ENCODE measurements at places on chromosomes 1 and 21. TPM values are rescaled to one million over a fixed set of nuclear protein-coding genes. Genes with fewer than 3 reads are reported as not detected.
A peak's percentile ranks its signal among the peaks of the same experiment; 100 is the strongest.

Gene SEC16B
- polyA plus RNA-seq = 6.3 TPM

Gene NCAM2
- 4.8 TPM for polyA plus RNA-seq

Gene CCDC185
- not detected for polyA plus RNA-seq

Gene HCN3
- polyA plus RNA-seq = 4.3 TPM

Gene AKR1A1
- polyA plus RNA-seq = 73.4 TPM

Gene GPR37L1
- polyA plus RNA-seq = 0.08 TPM

Gene NR1I3
- polyA plus RNA-seq = 0.83 TPM

Gene KLF17
- polyA plus RNA-seq = 0.13 TPM

Gene C8B
- polyA plus RNA-seq = not detected

Gene GABPA
- 29.5 TPM for polyA plus RNA-seq

- DNase-seq = no peak
Observed at GRCh38 chr21:46182548-46183336, 1.5 kb downstream of the SPATC1L start.

DNA sequence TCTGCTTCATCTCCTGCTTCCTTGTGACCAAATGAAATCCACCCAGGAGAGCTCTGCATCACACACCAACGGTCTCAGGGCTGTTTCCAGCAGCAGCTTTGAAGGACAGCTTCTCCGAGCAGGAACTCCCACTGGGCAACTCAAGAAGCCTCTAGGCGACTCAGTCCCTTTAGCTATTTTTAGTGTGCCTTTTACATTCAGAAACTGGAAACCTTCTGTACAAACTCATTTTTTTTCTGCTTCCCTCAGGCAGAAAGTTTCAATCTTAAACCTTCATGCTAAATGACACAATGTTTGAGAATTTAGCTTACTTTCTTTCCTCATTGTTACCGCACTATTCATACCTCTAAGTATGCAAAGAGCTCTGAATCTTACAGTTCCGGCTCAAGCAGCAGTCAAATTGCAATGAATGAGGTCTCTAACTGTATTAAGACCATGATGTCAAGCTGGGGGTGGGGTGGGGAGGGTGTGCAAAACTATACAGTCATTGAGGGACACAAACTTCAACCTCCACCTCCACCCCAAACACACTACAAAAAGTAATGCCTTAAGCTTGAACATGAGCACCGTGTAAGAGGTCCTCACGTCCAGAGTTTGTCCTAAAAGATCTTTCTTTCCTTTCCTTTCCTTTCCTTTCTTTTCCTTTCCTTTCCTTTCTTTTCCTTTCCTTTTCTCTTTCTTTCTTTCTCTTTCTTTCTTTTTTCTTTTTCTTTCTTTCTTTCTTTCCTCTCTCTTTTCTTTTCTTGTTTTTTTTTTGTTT is 16.4 kb upstream of the TARBP1 start:
- DNase-seq = no peak

DNA sequence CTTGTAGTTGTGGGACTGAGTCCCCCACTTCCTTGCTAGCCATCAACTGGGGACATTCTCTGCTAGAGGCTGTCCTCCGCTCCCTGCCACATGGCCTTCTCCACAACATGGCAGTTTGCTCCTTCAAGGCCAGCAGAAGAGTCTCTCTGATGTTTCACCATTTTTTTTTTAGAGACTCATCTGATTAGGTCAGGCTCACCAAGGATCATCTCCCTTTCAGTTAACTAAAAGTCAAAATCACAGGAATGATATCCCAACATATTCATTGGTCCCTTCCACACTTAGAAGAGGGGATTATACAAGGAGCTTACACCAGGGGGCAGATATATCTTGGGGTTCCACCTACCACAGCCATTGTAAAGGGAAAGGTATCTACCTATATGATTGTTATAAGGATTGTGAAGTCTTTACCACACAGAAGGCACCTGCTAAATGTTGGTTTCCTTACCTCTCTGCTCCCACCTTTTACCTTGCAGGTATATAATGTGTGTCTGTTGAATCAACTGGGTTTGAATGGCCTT is 23.3 kb downstream of the RIMKLA start:
- DNase-seq = no peak

DNA sequence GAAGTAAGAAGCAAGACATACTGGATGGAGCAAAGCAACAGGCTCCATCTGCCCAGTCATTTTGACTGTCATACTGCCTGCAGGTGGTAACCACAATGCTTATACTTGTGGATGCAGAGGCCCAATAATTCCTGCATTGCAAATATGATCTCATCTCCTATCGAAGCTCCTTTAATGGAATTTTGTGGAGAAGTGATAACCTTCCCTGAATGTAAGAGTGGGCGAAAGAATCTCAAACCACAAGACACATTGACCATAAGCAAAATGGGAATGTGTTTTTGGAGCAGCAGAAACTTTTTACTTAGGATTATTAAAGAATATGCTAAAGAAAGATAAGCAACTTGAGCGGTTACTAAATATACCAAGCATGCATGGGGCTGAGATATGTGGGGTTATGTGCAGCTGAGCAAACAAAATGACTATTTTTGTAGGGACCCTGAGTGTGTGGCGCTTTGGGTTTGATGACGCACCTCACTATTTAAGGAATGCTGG is 77.4 kb upstream of the BACH1 start:
- no peak for DNase-seq

- no peak for DNase-seq
Observed at GRCh38 chr1:190177555-190177954, 300.1 kb downstream of the BRINP3 start.

- DNase-seq = no peak
Observed at GRCh38 chr1:171222936-171223335, 25.4 kb upstream of the FMO1 start.

GRCh38 chr1:174296309-174296708 is 137.0 kb downstream of the RABGAP1L start:
- DNase-seq = no peak

DNA sequence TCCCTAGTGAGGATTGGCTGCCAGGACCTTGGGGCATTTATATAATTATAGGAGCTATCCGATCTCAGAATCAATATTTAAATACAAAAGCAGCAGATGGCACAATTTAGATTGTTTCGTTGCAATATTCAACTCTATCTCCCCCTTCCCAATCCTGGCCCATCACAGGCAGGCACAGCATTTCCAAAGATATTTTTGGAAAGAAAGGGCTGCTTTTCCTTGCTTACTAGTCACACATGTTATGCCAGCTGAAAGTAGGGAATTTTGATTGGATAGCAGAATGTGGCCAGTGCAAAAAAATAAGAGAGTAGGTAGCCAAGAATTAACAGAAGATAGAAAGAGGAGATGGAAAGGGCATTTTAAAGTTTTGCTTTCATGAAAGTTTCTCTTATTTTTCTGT is 37.9 kb downstream of the IL12RB2 start:
- DNase-seq = no peak

DNA sequence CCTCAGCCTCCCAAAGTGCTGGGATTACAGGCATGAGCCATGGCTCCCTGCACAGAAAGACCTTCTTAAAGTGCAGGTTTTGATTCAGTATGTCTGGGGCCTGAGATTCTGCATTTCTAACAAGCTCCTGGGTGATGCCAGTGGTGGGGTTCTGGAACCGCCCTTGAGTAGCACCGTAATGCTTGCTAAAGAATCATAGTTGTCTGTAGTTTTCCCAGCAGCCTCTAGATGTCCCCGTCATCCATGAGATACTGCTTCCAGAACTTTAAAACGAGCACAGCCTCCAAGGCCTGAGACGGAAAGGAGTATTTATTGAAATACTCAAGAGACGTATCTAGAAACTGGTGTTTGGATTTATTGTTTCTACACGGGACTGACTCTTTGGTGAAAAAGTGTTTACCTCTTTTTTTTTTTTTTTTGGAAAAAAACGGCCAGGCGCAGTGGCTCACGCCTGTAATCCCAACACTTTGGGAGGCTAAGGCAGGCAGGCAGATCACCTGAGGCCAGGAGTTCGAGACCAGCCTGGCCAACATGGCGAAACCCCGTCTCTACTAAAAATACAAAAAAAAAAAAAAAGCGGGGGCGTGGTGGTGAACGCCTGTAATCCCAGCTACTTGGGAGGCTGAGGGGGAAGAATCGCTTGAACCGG is 2.6 kb upstream of the TOR3A start:
- peak; percentile 57 for DNase-seq

DNA sequence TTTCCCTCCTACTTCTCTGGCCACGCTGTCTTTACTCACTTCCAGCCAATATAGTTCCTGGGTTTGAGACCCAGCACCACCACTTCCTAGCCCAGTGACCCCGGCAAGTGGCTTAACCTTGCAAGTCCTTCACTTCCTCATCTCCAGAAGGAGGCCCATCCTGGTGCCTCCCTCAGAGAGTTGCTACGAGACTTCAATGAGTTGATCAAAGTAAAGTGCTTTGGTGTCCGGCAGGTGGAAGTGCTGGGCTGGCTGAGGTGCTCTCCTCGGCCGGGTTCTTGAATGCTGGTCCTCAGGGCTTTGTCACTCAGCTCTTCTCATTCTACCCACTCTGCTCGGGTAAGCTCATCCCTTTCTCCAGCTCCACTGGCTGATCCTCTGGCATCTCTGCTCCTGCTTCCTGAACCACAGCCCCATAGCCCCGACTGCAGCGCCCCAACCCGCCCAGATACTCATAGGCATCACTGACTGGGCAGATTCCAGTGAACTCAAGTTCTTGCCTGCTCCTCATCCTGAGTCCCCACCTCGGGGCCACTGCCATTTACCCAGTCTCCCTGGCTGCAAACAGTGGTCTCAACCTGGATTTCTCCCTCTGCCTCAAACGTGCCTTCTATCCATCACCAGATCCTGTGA is 75.8 kb upstream of the WNT4 start:
- DNase-seq = no peak

- DNase-seq = no peak
Observed at GRCh38 chr1:230832476-230832875, 35.8 kb downstream of the C1orf198 start.

DNA sequence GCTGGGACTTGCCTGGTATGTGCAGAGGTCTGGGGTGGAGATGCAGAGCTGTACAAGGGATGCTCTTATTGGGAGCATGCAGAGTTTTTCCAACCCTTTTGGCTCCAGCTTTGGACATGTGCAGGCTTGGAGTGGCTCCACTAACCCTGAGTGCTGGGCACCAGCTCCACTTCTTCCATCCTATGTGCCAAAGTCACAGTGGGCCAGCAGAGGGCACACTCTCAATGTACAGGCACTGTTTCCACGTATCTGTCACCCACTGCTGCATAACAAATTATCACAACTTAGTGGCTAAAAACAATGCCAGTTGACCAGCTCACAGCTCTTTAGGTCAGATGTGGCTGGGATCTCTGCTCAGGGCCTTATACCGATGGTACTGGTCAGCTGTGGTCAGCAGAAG is 631.8 kb downstream of the AJAP1 start:
- no peak for DNase-seq

GRCh38 chr1:218346391-218347204 is 1.5 kb downstream of the TGFB2 start:
- no peak for DNase-seq

DNA sequence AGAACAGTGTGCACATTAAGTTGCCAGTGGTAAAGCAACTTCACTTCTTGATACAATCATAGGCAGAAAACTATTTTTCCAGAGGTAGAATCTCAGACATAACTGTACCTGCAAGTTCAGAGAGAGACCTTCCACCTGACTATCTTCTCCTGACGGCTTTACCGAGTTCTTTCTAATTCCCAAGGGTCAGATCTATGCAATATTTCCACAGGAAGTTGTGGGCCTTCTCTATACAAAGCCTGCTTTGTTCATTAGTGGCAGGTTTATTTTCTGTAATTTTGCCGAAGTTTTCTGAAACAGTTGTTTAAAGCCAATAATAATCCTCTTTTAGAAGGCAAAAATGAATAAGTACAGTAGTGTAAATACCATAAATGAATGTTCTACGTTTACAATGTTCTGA is 58.2 kb upstream of the RCC1 start:
- no peak for DNase-seq

Data from forelimb muscle (tissue), 1 donor.